NCI-H460 (cell line): ENCODE measurements at places on chromosomes 16 and 17. TPM values are rescaled to one million over a fixed set of nuclear protein-coding genes. Genes with fewer than 3 reads are reported as not detected.

Gene CSNK1D
- 26.6 and 31.6 TPM in 2 replicates for total RNA-seq

Gene KRTAP9-2
- not detected in 2 replicates for total RNA-seq

Gene GNAO1
- 0.10 and 0.17 TPM in 2 replicates for total RNA-seq

Gene NPIPB13
- 1.1 and 2.8 TPM in 2 replicates for total RNA-seq

Gene KRTAP4-9
- not detected in 2 replicates for total RNA-seq

Gene GP2
- total RNA-seq = not detected in 2 replicates

Gene GPRC5B
- total RNA-seq = 0.10 TPM in 1 of 2 replicates, not detected in the other

Gene NUTF2
- total RNA-seq = 260 and 267 TPM in 2 replicates

Gene STAC2
- not detected in 2 replicates for total RNA-seq
